ENCODE measurements at places on chromosomes 6 and 20.

- no peak for DNase-seq
These were observed 111.9 kb downstream of the PPP1R14C start for GRCh38 chr6:150254770-150255169.

DNA sequence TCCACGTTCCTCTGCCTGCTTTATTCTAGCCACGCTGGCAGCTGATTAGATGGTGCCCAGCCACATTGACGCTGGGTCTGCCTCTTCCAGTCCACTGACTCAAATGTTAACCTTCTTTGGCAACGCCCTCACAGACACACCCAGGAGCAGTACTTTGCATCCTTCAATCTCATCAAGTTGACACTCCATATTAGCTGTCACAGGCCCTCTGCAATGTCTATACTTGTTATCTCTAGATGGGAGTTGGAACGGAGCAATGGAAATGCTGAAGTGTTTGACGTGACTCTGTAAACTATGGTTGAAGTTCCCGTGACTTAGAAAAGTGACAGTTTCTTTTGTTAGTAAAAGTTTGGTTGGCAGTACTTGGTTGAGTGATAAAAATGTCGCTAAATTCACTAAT, 291.0 kb downstream of the CDH4 start:
- DNase-seq = no peak

GRCh38 chr6:157659536-157660271, 163.3 kb upstream of the SNX9 start:
- no peak for DNase-seq

DNA sequence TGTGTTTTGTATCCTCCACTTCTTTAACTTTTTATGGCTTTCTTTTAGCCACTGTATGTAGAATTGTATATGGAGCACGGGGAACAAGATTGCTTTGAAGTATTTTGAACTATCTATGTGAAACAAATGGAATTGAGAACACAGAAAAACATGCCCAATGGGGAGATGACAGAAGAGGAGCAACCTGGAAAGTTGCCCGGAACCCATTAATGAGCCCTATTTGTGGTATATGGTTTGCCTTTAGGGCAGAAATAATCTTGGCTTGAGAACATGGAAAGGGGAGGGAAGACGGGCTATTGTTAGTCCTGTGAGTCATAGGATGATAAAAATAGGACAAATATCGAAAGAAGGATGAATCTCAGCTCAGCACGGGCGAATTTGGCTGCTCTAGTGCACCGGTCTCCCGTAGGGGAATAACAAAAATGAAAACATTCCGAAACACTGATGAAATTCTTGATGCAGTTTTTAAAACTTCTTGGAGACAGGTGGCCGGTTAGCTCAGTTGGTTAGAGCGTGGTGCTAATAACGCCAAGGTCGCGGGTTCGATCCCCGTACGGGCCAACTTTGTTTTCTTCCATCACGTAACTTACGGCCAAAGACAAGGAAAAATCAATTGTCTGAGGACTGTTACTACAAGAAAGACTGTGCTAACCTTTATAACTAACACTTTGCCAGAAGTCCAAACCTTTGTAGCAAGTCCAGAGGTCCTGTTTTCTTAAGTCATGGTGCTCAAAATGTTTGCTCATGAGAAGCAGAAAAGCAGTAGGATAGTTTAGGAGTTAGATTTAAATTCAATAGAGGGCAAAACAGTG, 15.7 kb downstream of the HMGN4 start:
- DNase-seq = no peak

DNA sequence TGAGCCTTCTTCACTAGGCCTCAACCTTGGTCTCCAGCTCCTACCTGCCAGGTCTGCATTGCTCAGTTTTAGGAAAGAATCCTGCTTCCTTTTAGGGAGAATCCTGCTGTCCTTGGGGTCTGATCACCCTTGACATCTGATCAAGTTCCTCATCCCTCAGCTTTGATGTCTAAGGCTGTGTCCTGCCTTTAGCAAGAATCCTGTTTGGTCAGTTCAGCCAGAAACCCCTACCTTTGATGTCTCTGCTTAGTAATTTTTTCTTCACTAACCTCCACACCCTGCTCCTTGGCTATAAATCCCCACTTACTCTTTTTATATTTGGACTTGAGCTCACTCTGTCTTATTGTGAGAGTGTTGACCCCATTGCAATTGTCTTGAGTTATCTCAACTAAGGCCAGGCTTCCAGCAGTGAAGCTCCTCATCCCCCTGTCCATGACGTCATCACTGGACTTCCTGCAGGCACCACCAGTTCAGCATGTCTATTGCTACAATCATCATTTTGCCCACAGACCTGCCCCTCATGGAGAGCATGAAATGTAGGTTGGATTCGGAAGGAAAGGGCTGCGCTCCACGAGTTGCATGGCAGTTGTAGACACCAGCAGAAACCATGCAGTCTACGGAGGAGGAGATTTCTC, 4.7 kb upstream of the CST5 start:
- no peak for DNase-seq

- DNase-seq = peak; percentile 20
These were observed 44.8 kb downstream of the STK4 start for GRCh38 chr20:45011108-45011526.

Data from iPS DF 6.9 (cell line).